ENCODE measurements at places on chromosomes 12 and 14.

DNA sequence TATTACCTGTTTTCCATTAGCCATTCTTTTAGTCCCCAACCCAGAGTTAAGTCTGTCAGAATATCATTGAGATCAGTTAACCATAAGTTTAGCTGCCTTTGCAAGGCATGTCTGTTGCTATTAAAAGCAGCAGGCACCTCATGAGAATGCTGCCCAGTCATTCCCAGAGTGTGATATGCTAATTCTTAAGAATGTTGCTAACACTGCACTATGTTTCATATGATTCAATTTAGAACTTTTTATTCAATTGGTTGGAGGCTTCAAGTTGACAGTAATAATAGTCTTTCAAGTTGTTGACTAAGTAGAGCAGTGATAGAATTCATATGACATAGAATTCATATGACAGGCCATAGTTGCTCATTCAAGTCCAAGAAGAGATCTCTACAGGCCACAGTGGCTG, 292.3 kb downstream of the FUT8 start:
- no peak for DNase-seq

DNA sequence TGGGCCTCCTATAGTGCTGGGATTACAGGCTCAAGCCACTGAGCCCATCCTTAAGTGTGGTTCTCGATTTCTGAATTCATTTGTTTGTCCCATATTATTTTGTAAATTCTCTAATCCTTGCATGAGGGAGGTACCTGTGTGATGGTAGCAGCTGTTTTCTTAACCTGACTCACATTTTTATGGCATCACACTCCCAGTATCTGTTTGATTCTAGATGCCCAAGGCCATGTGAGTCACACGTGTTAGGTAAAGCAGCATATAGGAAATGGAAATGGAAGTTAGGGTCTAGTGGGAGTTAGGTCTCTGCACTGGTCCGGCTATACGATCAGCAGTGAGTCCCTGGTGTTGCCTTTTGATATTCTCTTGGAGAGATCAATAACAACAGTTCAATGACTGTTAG, 198.1 kb downstream of the ERC1 start:
- no peak for DNase-seq

GRCh38 chr12:32312049-32312670, 87.2 kb upstream of the FGD4 start:
- DNase-seq, result no peak

DNA sequence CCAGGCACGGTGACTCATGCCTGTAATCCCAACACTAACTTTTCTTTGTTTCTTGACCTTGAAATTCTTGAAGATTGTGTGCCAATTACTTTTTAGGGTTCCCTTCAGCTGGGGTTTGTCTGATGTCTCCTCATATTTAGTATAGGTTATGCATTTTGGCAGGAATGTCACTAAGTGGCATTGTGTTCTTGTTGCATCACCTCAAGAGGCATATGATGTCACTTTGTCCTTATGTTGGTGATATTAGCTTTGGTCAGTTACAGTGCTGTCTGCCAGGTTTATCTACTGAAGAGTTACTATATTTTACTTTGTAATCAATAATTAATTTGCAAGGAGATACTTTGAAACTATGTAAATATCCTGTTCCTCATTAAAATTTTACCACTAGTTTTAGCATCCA, 61.0 kb upstream of the BTG1 start:
- no peak for DNase-seq

DNA sequence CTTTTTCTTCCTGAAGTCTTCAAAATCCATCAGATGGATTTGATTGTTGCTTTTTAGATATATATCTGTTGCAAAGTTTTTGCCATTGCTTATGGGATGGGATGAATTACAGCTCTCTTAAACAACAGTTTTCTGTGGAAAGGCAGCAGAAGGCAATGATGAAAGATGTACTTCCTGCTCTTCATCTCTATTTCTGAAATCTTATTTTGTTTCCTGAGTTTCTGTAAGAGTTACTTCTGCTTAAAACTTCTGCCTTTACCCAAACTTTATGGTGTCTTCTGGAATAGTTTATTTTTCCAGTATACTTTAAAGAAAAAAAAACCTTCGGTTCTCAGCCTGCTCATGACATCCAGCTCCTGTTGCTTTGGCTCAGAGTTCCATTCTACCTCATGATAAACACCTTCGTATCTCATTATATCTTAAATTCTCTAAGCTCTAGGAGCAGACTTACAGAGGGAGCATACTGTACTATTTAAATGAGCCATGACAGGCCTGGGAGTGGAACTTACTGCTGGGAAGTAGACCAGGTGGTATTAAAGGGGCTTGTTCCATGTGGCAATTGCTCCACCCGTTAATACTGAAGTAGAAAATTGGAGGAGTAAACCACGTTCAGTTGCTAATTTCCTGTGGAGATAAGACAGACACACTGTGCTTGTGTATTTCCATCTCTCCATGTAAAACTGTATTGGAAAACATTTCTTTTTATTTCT, 288.4 kb downstream of the FBXL14 start:
- DNase-seq, result no peak

- DNase-seq, result peak; percentile 80
These were observed 29.2 kb upstream of the FOS start for GRCh38 chr14:75249251-75249957.

DNA sequence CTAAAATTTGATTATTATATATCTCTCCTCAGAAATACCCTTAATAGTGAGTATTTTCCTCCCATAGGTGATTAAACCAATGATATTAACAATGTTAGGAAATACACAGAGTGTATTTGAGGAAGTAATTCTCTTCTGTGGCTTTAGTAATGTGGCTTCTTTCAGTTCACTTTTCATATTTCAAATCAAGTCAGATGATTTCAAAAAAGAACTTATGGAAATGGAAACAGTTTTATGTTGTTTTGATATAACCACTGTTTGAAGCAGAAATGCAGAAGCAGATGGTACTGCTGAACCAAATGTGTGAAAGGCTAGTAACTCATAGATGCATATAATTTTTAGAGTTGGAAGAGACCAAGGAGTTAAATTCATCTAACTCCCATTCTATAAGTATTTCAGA, 1.9 kb upstream of the GPR33 start:
- DNase-seq, result no peak

- no peak for DNase-seq
These were observed 138.4 kb downstream of the SEC23A start for GRCh38 chr14:38964630-38965029.

DNA sequence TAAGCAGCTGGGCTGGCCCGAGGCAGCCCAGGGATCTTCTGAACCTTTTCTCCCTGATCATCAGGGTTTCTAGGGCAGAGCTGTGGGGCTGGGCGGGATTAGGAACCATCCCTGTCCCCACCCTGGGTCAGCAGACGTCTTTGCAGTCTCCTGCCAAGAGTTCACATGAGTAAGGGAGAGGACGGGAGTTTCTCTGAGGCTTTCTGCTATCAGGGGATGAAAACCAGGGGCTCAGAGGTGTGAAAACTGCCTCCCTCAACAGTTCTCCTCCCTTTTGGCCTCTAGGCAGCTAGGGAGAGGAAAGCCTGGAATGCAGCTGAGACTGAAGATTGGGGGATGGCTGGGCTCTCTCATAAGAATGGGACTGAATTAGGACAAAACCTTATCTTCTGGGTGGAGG, 7.9 kb downstream of the ZNF385A start:
- no peak for DNase-seq

DNA sequence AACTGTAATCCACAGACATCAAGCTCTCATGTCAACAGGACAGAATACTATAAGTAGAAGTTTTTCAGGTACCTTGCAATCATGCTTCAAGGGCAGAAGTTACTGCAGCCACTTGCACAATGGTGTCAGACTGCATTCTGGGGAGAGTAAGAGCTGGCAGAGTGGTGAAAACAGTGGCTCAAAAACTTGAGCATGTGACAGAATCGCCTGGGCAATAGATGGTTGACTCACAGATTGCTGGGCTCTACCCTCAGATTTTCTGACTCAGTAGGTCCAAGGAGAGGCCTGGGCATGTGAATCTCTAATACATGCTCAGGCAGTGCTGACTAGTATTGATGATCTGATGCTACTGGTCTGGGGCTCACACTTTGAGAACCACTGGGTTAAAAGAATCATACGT, 187.8 kb downstream of the TBX5 start:
- DNase-seq, result no peak

- DNase-seq, result no peak
These were observed 4.7 kb downstream of the TMEM263 start for GRCh38 chr12:106960443-106960842.

Measured in stimulated activated CD4-positive, alpha-beta T cell treated with anti-CD3 and anti-CD28 coated beads, Interleukin-4, amount 100 ng/mL, for 4 hours (primary cell).